ENCODE measurements at places on chromosomes 5 and 9.

DNA sequence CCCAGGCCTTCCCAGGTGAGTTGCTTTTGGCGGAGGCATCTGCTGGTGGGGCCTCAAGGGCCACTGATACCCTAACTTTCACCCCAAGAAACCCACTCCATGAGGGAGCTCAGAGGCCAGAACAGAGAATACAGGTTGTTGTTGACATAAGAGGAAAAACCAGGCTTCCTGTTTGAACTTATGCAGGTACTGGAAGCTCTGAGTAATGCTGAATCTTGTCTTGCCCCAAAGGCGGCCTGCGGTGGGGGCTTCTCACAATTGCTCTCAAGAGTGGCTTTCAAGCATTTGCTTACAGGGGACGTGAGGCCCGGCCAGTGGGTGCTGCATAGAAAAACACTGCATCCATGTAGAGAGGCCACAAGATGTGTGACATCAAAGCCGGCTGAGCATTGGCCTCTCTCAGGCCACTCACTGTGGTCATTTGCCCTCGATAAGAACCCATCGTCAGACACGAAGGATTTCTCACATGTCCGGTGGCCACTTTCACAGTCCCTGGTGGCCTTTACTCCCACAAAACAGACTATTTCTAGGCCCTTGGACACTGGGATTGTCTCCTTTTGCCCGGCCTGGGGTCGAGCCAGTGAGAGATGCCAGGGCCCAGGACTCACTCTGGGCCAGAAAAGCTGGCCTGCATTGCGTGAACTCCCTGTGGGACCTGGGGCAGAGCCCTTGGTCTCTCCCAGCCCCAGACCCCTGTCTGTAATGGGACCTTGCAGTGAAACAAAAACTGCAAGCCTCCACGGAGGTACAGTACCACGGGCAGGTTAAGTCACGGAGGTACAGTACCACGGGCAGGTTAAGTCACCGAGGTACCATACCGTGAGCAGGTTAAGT lies 34.5 kb upstream of the TCF7 start:
- peak; percentile 90 for ATAC-seq

- ATAC-seq, result no peak
Measured at GRCh38 chr9:93958819-93959682, 3.9 kb upstream of the BARX1 start.

DNA sequence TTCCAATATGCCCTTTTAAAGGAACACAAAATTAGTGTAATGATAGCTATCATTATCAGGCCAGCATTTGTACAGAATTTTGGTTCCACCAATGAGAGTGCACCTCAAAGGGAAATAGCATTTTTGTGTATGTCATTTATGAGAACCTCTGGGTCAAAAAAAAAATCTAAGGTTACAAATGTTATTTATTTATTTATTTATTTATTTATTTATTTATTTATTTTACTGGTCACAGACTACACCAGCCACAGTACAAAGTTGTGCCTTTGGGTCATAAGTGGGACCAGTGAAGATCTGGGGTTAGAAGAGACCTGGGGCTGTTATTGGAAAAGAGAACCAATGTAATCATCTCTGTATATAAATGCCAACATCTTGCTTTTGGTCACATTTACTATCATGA lies 523.9 kb downstream of the CETN3 start:
- no peak for ATAC-seq

DNA sequence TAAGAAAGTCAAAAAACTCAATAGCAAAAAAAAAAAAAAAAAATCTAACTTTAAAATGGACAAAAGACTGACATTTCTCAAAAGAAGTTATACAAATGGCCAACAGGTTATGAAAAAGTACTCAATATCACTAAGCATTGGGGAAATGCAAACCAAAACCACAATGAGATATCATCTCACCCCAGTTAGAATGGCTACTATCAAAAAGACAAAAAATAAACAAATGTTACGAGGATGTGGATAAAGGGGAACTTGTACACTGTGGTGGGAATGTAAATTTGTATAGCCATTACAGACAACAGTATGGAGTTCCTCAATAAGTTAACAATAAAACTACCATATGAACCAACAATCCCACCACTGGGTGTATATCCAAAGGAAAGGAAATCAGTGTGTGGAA lies 37.2 kb downstream of the ENC1 start:
- no peak for ATAC-seq

- ATAC-seq, result no peak
Measured at GRCh38 chr5:172065431-172066065, 59.1 kb upstream of the FBXW11 start.

- ATAC-seq, result no peak
Measured at GRCh38 chr5:42629284-42629683, 127.3 kb upstream of the CCDC152 start.

DNA sequence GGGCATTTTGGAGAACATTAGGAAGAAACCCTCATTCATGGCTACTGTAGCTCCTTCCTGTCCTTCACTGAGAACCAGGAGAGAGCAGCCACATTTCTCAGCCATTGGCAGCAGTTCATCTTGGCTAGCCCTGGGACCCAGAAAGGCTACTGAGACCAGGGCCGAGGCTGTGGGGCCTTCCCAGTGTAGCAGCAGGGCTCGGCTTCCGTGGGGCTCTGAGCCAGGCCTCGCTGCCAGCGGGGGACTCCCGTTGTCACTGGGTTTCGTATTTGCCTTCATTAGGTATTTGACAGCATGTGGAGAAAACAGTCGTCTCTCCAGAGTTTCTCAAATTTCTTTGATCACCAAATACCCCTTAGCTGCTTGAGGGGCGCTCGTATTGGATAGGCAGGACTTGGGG lies 37.3 kb upstream of the PRDM12 start:
- no peak for ATAC-seq

DNA sequence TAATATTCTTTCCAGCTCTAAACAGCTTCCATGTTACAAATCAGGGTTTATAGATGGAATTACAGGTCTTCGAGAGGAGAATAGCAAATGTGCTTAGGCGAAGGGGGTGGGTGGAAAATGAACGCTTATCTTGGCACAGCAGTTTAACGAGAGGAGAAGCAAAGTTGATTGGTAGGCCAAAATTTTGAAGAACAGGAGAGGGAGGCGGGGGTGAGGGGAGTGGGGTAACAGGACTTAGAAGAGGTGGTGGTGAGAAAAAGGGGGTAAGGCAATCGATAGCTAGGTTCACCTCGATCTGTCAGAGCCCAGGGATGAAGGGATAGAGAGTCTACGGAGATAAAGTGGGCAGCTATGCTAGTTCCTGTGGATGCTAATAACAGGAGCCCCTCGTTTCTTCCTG lies 764 bp downstream of the ANKRA2 start:
- no peak for ATAC-seq

DNA sequence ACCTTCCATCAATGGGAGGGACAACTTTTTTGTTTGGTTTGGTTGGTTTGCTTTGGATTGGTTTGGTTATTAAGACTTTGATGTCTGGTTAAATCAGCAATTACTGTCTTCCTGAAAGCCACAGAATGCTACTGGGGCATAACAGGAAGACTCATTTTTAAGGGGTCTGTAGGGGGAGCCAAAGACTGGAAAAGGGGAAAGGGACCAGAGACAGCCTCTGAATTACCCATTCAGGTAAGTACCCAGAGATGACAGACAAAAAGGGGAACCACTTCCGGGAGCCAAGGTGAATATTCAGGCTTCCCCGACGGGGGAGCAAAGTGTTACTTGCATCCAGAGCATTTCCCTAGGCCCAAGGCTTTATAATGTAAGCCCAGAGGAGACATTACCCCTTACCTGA lies 4.6 kb upstream of the FEM1C start:
- no peak for ATAC-seq

DNA sequence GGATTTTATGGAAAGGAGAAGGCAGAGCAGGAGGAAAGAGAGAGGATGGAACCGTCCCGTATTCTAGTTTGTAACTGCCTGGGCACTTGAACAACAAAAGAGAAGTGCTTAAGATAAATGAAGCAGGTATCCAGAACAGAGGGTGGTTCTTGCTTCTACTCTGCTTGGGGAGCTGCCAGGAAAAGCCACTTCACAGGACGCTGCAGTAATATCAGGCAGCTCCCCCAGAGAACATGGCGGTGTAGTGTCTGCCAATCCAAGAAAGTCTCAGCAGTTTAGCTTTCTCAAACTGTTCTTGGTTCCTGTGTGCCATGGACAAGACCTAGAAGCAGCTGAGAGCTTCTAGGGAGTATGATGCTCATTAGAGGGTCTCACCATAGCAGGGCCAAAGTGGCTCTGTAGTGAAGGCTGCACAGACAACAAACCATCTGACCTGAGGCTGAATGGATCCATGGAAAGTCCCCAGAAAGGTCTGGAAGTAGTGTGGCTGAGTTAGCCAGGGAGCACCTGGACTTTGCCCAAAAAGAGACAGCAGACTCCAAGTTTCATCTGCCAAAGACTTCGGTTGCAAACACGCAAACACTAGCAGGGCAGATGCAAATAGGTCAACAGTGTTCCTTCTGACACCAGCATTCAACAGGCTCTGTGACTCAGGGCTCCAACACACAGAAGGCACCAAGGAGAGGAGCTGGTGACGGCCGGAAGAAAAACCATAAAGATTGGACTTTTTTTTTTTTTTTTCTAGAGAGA lies 72.2 kb upstream of the TNFSF8 start:
- no peak for ATAC-seq

GRCh38 chr9:113709721-113710120 lies 166.4 kb upstream of the ZNF618 start:
- no peak for ATAC-seq

DNA sequence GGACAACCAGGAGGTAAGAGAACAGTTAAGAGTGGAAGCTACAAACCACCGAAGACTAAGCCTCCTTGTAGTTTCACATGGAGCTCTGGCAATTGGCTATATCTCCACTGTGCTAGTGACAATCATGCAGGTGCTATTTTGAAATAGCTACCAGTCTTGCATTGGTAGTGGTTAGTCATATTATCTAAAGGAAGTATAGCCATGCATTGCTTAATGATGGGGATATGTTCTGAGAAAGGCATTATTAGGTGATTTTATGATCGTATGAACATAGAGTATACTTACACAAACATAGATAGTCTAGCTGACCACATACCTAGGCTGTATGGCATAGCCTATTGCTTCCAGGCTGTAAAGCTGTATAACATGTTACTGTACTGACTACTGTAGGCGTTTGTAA lies 28.4 kb downstream of the HSDL2 start:
- no peak for ATAC-seq

GRCh38 chr5:119656023-119656422 lies 26.7 kb downstream of the FAM170A start:
- ATAC-seq, result no peak

DNA sequence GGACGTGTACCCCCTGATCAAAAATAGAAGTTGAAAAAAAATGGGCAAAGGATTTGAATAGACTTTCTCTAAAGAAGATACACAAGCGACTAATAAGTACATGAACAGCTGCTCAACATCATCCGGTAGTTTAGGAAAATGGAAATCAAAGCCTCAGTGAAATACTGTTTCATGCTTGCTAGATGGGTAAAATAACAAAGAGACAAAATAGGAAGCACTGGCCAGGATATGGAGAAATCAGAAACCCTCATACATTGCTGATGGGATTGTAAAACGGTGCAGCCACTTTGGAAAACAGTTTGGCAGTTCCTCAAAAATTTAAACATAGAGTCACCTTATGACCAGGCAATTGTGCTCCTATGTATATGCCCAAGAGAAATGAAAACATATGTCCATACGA lies 65.0 kb upstream of the SUB1 start:
- ATAC-seq, result no peak

GRCh38 chr5:92861531-92862285 lies 719.3 kb downstream of the NR2F1-AS1 start:
- ATAC-seq, result no peak

DNA sequence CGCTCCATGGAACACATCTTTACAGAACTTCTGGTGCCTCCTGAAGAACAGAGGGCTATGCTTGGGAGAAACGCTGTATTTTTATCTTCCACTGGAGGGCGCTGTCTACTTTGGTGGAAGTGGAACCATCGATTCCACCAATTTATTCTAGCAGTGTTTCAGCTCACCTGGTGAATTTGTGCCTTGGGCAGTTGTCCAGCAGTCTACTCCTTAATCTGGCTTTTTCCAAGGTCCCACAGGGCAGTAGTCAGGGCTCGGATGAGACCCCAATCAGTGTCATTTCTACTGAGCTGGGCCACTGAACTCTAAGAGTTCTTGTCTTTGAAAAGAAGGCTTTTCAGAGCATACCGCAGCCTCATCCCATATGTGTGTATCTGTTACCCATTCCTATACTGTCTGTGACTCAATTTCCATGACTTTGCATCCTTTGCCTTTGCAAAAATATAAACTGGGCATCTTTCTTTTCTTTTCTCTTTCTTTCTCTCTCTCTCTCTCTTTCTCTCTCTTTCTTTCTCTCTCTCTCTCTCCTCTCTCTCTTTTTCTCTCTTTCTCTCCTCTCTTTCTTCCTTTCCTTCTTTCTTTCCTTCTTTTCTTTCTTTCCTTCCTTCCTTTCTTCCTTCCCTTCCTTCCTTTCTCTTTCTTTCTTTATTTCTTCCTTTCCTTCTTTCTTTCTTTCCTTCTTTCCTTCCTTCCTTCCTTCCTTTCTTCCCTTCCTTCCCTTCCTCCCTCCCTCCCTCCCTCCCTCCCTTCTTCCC lies 138.4 kb upstream of the ZNF618 start:
- ATAC-seq, result no peak

GRCh38 chr9:131478421-131478868 lies 24.3 kb upstream of the POMT1 start:
- peak; percentile 50 for ATAC-seq

DNA sequence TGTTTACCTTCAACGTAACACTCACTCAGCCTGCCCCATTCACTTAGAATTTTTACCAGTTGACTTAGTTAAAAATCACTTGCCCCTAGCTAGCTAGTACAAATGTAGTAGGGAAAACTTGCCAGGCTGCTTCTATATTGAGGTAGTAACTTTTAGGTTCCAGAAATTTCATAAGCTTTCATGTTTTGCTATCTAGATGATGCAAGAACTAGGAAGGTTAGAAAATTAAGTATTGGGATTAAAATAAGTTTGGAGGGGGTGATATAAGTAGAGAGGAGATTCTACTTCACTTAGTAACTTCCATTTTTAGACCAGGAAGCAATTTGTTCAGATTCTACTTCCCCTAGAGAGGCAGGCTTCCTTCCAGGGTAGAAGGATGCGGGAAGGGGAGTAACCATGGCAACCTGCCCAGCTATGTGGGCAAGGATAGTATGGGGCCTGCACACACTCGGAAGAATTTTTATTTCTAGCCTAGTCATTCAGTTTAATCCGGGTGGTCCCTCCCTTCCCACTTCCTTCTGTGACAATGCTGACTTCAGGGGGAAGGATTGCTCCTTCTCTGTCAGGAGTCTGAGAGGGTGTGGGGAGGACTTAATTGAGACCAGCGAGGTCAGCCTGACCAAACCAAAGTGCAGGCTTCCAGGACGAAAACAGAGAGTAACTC lies 4.2 kb downstream of the DAB2 start:
- ATAC-seq, result no peak

- no peak for ATAC-seq
Measured at GRCh38 chr9:133162861-133163503, 732 bp downstream of the GBGT1 start.

GRCh38 chr9:81266674-81267073 lies 422.7 kb downstream of the TLE1 start:
- no peak for ATAC-seq

All from activated T-helper 17 cell treated with anti-CD3 and anti-CD28 coated beads, Interleukin-2, amount 50 U/mL, for 72 hours (primary cell).